ENCODE measurements at places on chromosomes 5 and 9.

- no peak for DNase-seq
Measured at GRCh38 chr9:135221951-135222631, 134.6 kb downstream of the OLFM1 start.

- no peak for DNase-seq
Measured at GRCh38 chr9:94802793-94803192, 76.3 kb downstream of the AOPEP start.

- no peak for DNase-seq
Measured at GRCh38 chr5:130279386-130279785, 375.1 kb downstream of the CHSY3 start.

DNA sequence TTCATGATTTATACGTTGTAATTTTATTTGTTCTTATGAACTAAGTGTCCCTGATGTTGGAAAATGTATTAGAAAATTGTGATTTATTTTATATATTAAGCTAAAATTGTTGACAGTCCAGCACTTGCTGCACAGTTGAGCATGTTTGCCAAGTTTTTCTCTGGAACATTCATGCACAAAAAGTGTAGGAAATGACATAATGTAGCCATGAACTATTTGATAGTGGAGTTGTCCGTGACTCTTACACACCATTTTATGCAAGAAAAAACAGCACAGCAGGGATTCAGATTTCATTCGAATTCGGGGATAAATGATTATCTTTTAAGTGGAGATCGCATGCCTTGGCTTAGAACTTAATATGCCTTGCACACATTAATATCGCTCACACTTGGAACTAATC is 708.6 kb upstream of the WWC1 start:
- DNase-seq = no peak

- DNase-seq = no peak
Measured at GRCh38 chr9:22052376-22052945, 43.4 kb upstream of the CDKN2B start.

- DNase-seq = no peak
Measured at GRCh38 chr5:137834498-137835049, 33.1 kb upstream of the MYOT start.

DNA sequence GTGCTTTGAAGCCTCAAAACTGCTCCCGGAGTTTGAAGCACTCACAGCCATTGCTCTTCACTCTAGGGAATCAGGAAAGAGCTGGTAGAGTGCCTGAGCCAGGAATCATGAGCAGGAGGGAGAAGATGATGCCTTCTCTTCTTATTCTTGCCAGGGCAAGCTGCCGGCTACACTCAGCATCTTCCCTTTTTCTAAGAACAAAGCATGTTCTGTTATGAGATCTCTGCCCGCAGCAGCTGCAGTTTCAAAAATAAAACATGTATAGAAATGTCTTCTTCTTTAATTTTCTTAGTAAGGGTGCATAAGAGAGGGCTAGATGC is 57.9 kb upstream of the RICTOR start:
- DNase-seq = no peak

DNA sequence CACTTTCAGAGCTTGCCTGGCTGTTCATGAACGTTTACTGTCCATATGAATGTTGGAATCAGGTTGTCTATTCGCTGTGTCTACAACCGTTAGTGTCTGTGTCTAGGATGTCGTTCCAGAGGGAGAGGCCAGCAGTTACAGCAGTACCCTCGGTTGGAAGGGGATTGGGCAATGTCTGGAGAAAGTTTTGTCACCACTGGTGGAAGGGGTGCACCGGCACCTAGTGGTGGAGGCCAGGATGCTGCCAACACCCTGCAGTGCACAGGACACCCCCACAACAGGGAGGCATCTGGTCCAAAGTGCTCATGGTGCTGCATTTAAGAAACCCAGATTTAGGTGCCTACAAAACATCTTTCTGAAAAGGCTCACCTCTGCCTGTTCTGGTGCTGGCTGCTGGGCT is 220.7 kb downstream of the FANCC start:
- DNase-seq = no peak

DNA sequence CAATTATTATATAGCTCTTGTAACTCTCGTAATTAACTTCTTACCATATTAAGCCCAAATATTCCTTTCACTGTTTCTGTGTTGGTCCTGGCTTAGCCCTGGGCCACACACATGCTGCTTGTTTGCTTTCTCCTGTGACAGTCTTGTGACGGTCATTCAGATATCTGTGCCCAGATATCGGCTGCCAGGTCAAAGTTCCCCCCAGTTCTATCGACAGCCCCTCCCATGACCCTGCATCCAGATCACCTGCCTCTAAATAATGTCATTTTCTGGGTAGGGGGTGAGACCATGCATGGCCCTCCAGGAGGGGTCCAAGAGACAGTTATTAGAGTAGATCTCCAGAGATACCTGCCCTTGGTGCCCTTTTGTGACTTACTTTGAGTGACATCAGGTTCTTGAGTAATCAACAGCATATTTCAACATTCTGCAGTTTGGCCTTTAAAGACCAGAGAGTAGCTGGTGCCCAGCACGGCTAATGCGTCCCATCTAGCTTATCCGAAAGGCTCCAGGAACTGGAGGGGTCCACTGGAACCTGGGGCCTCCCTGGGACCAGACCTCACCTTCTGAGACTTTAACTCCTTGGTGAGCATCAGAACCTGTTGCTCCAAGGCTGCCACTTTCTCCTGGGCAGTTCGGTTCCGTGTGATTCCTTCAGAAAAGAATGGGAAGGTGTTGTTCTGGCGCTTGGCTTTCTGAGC is 26.9 kb downstream of the TBC1D2 start:
- no peak for DNase-seq

- DNase-seq = no peak
Measured at GRCh38 chr5:32094691-32095090, 79.4 kb downstream of the GOLPH3 start.

DNA sequence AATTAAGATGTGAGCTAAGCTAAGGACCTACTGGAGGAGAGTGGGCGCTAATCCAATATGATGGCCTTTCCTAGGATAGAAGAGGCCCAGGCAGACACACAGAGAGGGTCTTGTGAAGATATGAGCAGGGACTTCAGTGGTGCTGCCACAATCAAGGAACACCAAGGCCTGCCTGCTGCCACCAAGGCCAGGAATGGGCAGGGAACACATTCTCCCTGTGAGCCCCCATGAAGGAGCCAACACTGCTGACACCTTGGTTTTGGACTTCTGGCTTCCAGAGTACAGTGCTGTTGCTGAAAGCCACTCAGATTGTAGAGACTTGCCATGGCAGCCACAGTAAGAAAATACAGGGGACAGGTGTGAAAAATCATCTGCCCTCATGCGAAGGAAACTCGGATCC is 73.1 kb upstream of the IRX1 start:
- DNase-seq = no peak

- DNase-seq = no peak
Measured at GRCh38 chr5:39544941-39545340, 120.2 kb upstream of the DAB2 start.

- no peak for DNase-seq
Measured at GRCh38 chr5:83721953-83722901, 1.6 kb upstream of the HAPLN1 start.

DNA sequence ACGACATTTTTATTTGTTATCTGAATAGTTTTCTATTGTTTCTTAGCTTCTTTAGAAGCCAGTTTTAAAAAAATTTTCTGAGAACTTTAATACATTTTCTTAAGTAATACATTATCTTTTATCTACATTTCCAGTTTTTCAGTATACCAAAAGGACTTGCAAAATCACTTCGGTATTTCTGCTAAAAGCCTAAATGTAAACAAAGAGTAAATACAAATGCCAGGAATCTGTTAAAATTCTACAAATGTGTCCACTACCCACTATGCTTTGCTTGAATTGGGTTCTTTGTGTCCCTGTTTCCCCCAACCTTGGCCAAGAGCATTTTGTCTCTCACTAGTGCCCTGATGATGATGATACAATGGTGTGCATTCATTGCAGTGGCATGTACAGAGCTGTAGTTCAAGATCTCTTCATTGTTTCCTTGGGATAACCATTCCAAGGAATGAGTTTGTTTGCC is 611.2 kb downstream of the NR2F1-AS1 start:
- no peak for DNase-seq

DNA sequence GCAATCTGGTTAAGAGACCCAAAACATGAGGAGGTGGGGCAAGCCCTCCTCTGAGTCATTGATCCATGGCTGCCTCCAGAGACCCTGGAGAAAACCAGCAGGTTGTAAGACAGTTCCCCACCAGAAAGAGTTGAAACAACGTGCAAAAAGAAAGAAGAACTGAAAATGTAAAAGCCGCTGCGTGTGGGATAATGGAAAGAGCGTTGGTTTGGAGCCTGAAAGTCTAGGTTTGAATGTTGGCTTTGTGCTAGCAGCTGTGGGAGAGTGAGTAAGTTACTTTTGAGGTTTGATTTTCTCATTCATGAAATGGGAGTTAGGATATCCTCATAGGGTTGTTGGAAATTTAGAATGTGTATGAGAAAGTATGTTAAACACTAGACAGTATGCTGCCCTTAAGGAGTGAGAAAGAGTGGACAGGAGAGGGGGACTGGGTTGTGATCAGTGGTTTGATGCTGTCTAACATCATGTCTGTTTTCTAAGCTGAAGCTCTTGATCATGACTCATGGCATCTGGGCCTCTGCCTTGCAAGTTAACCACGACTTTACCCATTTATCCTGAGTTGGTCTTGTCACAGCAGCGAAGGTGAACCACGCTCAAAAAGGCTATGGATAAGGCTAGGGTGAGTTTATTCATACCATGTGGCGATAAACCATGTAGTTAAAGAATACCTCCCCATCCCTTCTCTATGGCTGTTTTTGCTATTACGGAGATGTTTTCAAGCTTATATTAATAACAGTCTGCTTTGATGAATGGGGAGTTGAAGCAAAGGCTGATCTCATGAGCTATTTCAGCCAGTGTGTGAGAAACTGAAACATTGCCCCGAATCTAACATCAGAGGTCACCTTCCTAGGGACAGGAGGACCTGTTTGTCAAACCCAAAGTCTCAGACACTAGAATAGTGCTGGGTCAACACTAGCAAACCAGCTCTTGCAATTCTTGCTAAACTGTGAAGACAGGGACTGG is 41.3 kb downstream of the ZNF366 start:
- no peak for DNase-seq

DNA sequence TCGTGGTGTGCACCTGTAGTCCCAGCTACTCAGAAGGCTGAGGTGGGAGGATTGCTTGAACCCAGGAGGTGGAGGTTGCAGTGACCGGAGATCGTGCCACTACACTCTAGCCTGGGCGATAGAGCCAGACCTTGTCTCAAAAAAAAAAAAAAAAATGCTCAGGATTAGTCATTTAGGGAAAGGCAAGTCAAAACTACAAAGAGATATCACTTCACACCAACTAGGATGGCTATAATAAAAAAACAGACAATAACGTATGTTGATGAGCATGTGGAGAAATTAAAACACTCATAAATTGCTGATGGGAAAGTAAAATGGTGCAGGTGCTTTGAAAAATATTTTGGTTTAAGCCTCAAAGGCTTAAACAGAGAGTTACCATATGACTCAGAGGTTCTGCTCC is 6.3 kb upstream of the ANKRD34B start:
- no peak for DNase-seq

- DNase-seq = no peak
Measured at GRCh38 chr5:124754206-124754927, 7.9 kb upstream of the ZNF608 start.

DNA sequence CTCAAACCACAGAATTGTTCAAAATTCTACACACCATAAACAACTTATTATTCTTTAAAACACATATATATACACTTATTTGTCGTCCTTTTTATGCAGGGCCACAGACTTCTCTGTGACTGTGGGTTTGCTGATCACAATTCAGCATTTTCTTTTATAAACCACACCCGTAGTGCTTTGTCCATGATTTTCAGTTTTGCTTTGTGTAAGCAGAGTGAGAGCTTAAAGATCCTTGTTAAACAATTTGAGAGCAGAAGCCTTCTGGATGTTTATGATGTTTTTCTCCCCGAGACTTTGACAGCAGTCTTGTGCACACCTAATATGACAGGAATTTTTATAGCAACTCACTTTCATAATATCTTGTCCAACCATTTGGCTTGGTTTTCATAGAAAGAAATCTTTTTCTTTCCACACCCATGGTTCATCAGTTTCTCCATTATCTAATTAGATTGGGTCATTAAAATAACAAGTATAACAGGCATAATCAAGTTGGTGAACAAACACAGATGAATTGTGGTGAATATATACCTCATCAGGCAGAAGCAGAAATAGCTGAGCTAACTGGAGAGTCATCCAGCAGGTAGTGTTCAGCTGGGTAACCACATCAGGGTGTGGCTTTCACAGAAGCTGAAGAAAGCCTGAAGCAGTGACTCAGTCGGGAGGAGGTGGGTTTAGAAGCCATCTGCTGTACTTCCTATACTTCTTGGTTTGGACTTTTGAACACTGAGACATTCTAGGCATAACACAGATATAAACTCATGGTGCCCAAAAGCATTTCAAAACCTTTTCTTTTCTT is 232.8 kb downstream of the DOCK8 start:
- peak; percentile 36 for DNase-seq

DNA sequence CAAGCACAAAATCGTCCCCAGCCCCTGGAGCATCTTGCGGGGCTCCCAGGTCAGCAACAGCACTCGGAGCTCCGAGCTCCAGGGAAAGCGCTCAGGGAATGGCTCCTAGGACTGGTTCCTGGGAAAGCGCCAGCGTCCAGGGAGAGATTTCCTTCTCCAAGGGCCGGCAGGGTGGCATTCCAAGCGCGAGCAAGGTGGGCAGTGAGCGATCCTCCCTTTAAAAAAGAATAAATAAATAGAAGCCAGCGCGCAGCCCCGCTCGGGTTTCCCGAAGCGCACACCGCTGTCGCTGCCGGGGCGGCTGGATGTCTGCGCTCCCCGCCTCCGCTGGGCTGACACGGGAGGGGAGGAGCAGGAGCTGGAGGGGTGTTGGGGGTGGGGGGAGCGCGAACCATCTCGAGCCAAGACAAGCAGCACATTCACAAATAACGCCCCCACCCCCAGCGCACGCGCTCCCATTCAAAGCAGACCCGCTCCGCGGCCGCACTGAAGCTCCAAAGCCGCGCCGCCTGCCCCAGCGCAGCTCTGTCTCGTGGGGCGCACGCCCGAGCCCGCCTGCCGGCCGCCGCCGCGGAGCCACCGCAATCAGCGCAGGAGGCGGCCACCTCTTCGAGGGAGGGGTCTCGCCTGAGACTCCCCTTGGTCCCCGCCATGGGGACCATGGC is 327.4 kb downstream of the SH3GL2 start:
- no peak for DNase-seq

- no peak for DNase-seq
Measured at GRCh38 chr5:19880458-19880857, 107.5 kb downstream of the CDH18 start.

GRCh38 chr5:153613144-153613543 is 122.7 kb downstream of the GRIA1 start:
- no peak for DNase-seq

GRCh38 chr5:165405340-165405739 is 1899.9 kb downstream of the MAT2B start:
- no peak for DNase-seq

- no peak for DNase-seq
Measured at GRCh38 chr5:179051784-179052183, 8.4 kb upstream of the ZNF354C start.

All from stimulated activated CD8-positive, alpha-beta memory T cell treated with anti-CD3 and anti-CD28 coated beads, Interleukin-7, amount 100 ng/mL, for 1 hour (primary cell).